ENCODE measurements at places on chromosomes 12 and 14. TPM values are rescaled to one million over a fixed set of nuclear protein-coding genes. Genes with fewer than 3 reads are reported as not detected.

Gene AMIGO2
- 106 TPM for total RNA-seq

Gene LRP1-AS
- not detected for total RNA-seq

Gene TAS2R50
- total RNA-seq, result not detected

Gene NCKAP5L
- 8.3 TPM for total RNA-seq

Gene MMP19
- 0.24 TPM for total RNA-seq

Gene WASHC3
- 32.0 TPM for total RNA-seq

Gene NPAS3
- not detected for total RNA-seq

Measured in A549 treated with ZK216348 at 1 μM for 4 hours (cell line).